DMS79 (cell line): ENCODE measurements at places on chromosomes 2 and 18.

DNA sequence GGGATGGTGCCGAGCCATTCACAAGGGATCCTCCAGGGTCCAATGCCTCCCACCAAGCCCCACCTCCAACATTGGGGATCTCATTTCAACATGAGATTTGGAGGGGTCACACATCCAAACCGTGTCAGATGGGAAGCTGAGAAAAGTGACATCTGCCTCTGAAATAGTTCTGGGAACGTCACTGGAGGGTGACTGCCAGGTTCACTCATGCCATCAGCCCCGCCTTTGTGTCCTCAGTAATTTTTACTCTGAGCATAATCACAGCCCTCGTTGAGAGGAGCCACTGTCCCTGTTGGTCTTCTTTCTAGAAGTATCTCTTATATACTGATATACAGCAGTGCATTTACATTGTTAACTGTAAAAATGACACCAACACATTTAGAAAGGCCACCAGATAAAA, 67.4 kb downstream of the KLHL29 start:
- no peak for DNase-seq

- no peak for DNase-seq
Measured at GRCh38 chr2:57990118-57990725, 56.4 kb upstream of the VRK2 start.

- DNase-seq: no peak
Measured at GRCh38 chr2:240868286-240869108, at the start of gene AGXT. Gene AGXT (plus strand): TSS chr2:240868824. CDS start chr2:240868866, 42 bp downstream.

GRCh38 chr2:239569401-239570090, 168.7 kb upstream of the HDAC4 start:
- no peak for DNase-seq

DNA sequence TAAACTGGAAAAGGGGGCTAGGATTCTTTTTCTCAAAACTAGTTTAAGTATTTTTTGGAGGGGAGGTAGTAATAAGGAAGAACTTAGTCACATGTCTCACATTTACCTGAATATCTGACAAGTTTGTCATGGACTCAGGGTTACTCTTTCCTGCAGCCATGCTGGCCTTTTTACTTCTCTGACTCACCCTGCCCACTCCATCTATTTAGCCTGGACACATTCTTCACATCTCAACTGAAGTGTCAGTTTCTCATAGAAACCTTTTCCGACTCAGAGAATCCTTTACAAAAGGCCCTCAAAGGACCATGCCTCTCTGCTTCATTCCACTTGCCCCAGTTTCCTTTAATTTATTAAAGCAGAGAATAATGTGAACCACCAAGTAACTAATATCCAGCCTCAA, 42.6 kb downstream of the SCN7A start:
- no peak for DNase-seq

GRCh38 chr2:102024410-102024809, 32.6 kb downstream of the IL1R2 start:
- no peak for DNase-seq

DNA sequence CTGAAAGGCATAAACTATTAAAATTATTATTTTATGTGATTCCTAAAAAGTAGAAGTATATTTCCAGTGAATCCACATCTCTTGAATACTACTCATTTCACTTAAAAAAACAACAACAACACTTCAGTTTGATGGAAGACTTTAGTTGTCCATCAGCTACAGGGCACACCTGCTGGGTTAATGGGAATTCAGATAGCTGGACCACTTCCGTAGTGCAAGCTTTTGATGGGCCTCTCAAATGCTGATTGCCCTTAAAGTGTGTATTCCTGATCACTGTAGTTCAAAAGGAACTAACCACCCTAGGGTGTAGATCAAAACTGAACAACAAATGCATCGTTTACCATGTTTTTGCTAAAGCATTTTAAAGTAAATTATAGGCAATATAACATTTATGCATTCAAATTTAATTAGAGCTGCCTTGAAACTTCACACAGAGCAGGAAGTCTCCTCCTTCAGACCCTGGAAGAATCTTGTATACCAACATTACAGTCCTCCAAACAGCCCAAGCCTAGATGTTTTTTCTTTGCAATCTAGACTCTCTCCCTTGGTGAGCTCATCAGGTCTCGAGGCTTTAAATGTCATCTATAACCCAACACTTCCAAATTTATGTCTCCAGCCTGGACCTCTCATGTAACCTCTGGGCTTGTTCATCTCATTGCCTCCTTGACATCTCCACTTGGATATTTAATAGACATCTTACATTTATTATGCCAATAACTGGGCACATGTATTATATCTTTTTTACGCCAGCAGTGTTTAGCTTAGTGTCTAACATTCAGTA, 510.1 kb upstream of the SLC39A10 start:
- no peak for DNase-seq

- no peak for DNase-seq
Measured at GRCh38 chr2:225290757-225291400, 108.6 kb upstream of the NYAP2 start.

- no peak for DNase-seq
Measured at GRCh38 chr18:42087235-42087634, 132.2 kb downstream of the PIK3C3 start.

DNA sequence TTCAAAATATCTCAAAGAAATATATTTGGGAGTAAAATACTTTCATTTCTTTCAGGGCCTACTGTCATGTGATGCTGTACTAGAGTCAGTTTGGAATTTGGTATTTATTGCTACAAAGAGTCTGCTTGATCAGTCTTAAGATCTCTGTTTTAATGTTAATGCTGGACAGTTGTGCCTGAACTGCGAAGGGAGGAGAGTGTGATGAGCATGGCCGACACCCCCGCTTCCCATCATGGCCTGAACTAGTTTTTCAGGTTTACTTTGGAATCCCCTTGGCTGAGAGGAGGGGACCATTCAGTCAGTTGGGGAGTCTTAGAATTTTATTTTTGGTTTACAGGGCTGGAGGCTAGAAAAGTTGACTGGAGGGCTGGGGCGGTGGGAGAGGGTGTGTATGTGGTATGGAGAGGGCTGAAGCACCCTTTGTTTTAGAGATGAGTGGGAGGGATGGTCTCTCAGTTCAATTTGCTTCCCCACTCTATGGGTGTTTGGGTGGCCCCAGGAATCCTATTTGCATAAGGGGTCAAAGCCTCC, 20.9 kb upstream of the TEX44 start:
- no peak for DNase-seq

GRCh38 chr2:212549941-212550340, 11.3 kb upstream of the ERBB4 start:
- no peak for DNase-seq

GRCh38 chr2:177334940-177335543, 57.5 kb upstream of the AGPS start:
- DNase-seq: peak; percentile 48

GRCh38 chr18:22349317-22349898, 68.3 kb downstream of the CTAGE1 start:
- no peak for DNase-seq

DNA sequence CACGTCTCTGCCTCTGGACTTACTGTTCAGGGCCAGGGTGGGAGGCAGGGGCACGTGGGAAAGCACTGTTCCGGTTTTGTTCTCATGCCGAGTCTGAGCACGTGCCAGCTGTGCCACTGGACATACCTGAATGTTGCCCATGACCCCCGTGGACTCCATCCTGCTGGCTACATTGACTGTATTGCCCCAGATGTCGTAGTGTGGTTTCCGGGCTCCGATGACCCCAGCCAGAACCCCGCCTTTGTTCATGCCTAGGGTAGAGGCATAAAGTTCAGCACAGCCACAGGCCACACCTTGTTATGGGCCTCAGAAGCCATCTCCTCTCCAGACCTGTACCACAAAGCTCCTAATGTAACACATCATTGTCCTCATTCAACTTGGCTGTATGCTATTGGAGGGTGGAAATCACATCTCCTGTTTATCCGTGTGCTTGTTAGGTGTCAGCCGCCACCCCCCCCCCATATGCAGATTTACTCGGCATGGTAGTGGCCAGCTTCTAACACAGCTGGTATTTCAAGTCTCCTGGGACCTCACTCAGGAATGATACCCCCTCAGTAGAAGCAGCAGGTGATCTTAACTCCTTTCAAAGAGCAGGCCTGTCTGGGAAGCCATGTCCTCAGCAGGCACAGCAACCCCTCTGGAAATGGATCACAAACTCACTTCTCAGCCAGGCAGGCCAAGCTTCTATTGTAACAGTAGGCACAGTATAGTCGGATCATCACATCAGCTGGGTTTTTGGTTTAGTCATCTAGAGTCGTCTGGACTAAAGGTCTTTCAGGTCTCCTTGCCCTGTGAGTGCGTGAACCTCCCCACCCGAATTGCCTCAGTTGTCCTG, 27.6 kb downstream of the CENPO start:
- DNase-seq: no peak

DNA sequence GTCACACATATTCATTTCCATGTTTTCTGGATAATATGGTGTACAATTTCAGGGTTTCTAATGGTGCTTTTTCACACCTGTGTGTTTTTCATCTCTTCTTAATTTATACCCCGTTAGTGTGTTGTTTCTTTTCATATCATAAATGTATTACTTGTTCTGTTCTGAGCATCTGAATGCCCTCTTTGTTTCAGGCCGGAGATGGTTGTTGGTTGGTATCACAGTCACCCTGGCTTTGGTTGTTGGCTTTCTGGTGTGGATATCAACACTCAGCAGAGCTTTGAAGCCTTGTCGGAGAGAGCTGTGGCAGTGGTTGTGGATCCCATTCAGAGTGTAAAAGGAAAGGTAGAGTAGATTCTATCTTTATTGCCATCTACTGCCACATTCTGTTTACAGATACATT, 45.1 kb upstream of the TBR1 start:
- no peak for DNase-seq

GRCh38 chr2:42917425-42917927, 125.1 kb upstream of the HAAO start:
- no peak for DNase-seq

DNA sequence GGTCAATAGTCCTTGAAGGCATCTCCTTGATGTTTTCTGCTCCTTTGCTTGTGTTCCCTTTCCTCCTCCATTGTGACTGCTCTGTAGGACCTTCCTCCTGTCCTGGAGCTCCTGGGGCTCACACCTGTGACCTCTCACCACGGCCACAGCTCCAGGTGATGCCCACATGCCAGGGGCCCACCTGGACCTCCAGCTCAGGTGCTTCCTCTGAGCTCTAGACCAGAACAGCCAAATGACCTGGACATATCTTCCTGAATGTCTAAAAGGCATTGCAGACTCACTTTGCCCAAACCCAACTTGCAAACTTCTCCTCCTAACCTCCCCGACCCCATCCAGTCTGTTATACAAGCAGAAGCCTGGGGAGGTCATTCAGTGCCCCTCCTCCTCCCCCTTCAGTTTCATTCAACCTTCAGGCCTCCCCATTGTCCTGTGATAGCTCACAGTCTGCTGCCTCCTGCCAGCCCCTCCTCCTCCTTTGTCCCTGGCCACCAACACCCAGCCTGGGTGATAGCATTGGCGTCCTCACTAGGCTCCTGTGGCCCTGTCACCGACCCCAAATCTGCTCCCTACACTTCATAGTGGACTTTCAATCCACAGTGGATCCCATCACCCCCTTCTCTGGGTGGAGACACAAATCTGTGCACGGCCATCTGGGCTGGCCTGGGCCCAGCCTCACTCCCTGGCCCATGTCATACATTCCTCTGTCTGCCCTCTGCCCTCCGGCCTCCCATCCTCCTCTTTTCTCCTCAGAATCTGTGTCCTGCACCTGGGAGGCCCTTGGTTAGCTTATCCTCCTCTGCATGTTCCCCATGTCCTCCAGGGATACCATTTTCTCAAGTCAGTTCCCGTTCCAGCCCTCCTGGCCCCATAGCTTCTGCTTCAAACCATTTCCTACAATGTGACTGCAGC, 310.4 kb upstream of the HDAC4 start:
- DNase-seq: no peak

DNA sequence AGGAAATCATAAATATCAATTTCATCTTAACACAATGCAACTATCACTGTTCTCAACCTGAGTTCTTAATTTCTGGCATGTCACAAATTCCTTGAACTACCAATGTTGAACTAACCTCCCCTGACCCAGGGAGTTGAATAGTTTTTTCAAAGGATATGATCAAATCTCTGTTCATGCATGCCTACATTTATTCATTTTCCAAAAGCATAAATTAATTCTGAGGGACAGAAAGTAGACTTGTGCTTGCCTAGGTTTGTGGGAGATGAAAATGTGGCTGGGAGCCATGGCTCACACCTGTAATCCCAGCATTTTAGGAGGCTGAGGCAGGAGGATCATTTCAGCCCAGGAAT, 175.7 kb downstream of the TGIF1 start:
- DNase-seq: no peak
